ENCODE measurements at places on chromosomes 16 and 17.

- no peak for DNase-seq
Observed at GRCh38 chr17:35344262-35344661, 29.2 kb downstream of the SLFN11 start.

GRCh38 chr17:70829876-70830275 is 660.5 kb downstream of the KCNJ2 start:
- DNase-seq: no peak

DNA sequence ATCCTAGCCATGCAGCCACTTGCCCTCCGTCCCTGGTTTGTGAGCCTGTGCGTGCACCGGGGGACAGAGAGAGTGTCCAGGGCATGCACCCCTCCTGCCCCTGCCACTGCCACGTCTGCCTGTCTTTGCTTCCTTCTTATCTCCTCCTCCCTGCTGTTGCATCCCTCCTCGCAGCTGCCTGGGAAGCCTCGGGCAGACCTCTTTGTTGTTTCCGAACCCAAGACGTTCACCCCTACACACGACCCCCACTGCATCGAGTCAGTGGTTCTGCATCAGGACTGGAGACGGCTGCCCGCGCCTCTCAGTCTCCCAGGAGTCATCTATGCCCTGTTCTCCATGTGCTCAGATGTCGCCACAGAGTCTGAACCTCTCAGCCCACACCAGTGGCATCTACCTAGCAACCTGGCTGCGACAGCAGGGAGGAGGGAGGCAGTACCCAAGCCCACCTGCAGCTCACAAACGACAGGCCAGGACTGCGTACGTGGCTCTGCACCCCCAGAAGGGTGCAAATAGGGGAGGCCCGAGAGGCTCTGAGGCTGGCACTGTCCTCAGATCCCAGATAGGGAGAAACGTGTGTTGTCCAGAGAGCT is 5.2 kb downstream of the TIMP2 start:
- no peak for DNase-seq

GRCh38 chr17:43846221-43846712 is 709 bp upstream of the CD300LG start:
- DNase-seq: peak; percentile 82

GRCh38 chr17:50289278-50289677 is 15.0 kb downstream of the TMEM92 start:
- no peak for DNase-seq

DNA sequence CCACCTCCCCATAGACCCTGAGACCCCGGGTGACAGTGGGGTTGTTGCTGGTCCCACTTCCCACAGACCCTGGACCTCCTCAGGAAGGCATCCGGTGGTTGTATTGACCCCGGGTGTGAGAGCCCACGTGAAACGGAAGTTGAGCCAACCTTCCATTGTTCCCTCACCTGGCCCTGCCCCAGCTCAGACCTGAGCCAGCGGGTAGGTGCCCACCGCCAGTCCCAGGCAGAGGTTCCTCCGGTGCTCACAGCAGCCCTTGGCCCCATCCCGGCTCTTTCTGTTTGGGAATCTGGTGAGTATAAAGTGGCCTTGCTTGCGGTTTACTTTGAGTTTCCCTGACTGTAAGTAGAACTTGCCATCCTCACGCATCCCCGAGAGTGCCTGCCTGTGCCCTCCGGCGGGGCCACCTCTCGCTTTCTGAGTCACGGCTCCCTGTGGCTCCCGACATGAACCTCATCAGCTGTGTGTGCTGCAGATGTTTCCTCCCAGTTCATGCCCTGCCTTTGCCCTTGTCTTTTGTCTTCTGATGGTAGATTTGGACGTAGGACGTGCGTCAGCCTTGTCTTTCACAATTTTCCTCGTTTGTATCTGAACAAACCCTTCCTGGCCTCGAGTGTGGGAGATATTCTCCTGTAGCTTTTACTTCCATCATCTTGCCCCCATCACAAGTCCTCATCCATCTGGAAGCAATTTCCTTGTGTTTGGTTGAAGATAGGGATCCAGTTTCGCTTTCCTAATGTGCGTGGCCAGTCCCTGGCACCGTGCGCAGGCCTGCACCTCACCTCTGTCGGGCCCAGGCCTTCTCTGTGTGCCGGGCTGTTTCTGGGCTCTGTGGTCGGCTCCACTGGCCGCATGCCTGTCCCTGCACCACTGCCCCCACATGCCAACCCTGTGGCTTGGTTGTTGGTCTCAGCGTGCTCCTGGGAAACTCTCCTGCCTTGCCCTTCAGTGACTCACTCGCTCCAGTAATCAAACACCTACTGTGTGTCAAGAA is 76.0 kb downstream of the METRNL start:
- DNase-seq: no peak

- DNase-seq: no peak
Observed at GRCh38 chr16:81397058-81397878, 47.3 kb upstream of the CMIP start.

DNA sequence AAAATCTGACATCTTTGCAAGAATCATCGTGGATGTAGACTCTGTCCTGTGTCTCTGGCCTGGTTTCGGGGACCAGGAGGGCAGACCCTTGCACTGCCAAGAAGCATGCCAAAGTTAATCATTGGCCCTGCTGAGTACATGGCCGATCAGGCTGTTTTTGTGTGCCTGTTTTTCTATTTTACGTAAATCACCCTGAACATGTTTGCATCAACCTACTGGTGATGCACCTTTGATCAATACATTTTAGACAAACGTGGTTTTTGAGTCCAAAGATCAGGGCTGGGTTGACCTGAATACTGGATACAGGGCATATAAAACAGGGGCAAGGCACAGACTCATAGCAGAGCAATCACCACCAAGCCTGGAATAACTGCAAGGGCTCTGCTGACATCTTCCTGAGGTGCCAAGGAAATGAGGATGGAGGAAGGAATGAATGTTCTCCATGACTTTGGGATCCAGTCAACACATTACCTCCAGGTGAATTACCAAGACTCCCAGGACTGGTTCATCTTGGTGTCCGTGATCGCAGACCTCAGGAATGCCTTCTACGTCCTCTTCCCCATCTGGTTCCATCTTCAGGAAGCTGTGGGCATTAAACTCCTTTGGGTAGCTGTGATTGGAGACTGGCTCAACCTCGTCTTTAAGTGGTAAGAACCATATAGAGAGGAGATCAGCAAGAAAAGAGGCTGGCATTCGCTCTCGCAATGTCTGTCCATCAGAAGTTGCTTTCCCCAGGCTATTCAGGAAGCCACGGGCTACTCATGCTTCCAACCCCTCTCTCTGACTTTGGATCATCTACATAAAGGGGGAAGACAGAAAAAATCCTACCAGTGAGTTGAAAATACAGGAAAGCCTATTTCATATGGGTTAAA is at the start of gene G6PC1:
TSS of gene G6PC1 (plus strand) at position 340 of the 872 bp plus-strand sequence. CDS start at position 418, 78 bp downstream.
- DNase-seq: no peak

DNA sequence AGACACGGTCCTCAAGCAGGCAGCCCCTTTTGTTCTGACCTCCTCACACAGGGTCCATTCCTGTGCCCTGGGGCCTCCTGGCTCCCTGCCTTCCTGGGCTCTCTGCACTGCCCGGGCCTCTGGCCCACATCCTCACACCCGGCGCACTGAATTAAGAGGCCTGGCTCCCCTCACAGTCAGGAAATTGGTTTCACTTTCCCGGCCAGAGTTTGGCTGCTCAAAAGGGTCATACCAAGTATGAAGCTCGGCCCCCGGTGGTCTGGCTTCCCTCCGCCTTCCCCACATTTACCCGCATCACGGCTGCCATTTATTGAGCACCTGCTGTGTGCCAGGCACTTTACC is 220.0 kb downstream of the NTN1 start:
- DNase-seq: no peak

DNA sequence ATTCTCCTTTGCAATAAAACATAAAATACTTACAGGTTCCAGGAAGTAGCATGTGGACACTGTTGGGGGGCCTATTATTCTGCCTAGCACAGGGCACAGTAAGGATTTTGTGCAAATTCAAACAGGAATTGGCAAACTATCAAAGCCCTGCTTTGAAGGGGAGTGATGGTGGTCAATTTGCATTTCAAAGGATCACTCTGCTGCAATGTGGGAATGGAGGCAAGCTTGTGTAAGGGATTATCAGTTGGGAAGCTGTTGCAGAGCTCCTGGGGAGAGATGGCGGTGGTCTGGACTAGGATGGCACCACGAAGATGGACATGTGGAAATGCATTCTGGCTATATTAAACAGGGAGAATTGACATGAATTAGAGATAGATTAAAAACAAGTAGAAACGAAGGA is 990.7 kb upstream of the RBFOX1 start:
- no peak for DNase-seq

GRCh38 chr16:46885960-46886763 is 2.0 kb downstream of the GPT2 start:
- DNase-seq: peak; percentile 36

GRCh38 chr16:58492735-58493134 is 7.2 kb upstream of the NDRG4 start:
- DNase-seq: no peak

GRCh38 chr17:29734640-29735039 is 111.9 kb upstream of the CORO6 start:
- no peak for DNase-seq

DNA sequence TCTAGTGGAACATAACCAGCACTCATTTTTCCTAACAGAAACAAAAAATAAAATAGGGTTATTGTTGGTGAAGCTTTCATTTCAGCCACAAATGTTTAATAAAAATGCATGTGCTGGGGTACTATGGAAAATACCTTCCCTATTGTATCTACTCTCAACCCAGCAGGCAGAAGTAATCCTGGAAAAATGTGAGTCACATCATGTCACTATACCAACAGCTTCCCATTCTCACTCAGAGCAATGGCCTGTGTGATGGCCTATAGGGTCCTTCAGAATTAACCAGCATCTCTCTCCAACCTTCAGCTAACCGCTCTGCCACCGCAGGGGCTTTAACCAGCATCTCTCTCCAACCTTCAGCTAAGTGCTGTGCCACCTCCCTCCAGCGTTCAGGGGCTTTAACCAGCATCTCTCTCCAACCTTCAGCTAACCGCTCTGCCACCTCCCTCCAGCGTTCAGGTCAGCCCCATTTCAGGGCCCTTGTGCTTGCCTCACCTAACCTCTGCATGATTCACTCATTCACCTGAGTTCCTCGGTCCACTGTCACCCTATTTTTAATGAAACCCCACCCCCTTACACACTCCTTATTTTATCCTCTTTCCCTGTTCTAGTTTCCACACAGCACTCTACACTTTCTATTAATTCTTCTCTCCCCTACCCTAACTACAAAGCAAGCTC is 34.0 kb downstream of the UBE2G1 start:
- peak; percentile 55 for DNase-seq

DNA sequence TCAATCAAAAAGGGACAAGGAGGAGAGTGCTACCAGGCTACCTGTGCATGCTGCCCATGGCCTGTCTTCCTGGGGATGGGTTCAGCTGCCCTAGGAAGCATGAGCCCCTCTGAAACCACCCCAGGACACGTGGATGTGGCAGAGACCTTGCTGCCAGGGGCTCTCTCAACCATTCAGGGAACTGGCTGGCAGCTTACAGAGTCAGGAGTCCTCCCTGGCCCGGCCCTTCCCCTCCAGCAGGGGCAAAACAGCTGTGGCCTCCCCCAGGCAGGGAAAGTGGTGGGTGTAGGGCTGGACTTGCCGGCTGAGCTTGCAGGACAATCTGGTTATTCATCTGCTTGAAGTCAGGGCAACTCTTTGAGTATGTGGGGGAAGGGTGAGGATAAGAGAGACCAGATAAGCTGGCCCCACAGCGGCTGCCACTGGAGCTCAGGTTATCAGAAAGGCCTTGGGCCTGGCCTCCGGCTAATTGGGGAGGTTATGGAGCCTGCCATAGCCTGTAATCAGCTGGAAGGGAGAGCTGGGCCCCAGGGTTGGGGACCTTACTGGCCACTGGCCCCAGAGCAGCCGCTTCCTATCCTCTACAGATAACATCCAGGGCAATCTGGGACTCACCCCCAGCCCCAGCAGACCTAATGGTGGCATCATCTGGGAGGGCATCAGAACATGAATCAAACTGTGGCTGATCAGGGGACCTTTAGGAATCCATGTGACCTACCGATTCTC is 5.6 kb upstream of the TBX2 start:
- no peak for DNase-seq

DNA sequence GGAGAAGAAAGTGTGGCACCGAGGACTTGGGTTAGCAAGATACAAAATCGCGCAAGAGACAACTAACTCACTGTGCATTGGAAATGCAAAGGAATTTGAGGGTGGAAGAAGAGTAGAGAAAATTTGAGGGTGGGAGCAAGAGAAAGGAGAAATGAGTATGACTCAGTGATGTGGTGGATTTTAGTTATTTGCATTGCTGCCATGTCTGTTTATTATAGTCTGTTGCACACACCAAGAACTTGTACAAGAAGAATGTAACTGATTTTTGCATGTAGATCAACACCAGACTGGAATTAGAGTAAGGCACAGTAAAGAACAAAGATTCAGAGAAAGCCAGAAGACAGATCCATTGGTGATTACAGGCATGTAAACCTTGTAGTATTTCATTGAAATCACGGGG is 71.6 kb upstream of the SMIM36 start:
- no peak for DNase-seq

- no peak for DNase-seq
Observed at GRCh38 chr16:14109077-14109775, 38.1 kb downstream of the MRTFB start.

- DNase-seq: peak; percentile 90
Observed at GRCh38 chr16:10579965-10580882, at the start of gene EMP2. Gene EMP2 (minus strand): TSS chr16:10580598. CDS start chr16:10547617, 32,981 bp downstream.

DNA sequence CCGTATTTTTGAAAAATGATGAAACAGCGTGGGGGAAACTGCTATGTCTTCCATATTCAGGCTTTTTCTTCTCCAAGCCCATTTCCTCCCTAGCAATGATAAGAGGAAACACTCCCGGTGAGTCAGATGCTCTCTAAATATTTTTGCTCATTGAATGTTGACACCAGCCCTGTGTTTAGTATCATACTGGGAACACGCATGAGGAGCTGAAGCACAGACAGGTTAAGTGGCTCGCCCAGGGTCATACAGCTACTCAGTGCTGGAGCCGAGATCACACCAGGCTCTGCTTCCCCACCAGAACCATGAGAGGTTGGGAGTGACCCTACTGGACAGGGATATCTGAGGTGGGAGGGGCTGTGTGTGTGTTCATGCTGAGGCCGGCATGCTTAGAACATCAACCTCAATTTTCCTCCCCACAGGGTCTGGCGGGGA is 37.8 kb upstream of the ADGRG1 start:
- DNase-seq: peak; percentile 88

GRCh38 chr17:16287563-16288027 is 65.7 kb downstream of the CENPV start:
- no peak for DNase-seq
